CD4-positive, alpha-beta T cell treated with Interleukin-6 at 100 ng/mL for 8 hours (primary cell): ENCODE measurements at places on chromosomes 12 and 14.

DNA sequence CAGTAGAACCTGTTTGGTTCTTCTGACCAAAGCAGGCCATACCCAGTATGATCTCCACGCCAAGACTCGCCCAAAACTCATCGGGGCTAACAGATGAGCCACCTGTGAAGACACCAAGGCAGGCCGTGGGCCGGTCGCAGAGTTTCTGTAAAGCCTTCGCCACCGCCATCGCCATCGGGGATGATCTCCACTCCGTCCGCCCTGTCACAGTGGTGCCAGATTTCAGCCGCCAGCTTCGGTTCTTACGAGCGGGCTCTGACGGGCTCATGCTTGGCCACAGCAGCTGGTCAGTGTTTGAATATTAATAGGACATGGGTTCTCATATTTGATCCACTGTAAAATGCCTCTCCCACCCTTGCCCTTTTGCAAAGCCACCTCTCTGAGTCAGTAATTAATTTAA is 113.2 kb upstream of the TMEM132D start:
- no peak for DNase-seq

- no peak for DNase-seq
These were observed 150.1 kb downstream of the CAPZA3 start for GRCh38 chr12:18888047-18888446.

GRCh38 chr12:58414398-58414871 is 473.1 kb downstream of the ATP23 start:
- DNase-seq: no peak

DNA sequence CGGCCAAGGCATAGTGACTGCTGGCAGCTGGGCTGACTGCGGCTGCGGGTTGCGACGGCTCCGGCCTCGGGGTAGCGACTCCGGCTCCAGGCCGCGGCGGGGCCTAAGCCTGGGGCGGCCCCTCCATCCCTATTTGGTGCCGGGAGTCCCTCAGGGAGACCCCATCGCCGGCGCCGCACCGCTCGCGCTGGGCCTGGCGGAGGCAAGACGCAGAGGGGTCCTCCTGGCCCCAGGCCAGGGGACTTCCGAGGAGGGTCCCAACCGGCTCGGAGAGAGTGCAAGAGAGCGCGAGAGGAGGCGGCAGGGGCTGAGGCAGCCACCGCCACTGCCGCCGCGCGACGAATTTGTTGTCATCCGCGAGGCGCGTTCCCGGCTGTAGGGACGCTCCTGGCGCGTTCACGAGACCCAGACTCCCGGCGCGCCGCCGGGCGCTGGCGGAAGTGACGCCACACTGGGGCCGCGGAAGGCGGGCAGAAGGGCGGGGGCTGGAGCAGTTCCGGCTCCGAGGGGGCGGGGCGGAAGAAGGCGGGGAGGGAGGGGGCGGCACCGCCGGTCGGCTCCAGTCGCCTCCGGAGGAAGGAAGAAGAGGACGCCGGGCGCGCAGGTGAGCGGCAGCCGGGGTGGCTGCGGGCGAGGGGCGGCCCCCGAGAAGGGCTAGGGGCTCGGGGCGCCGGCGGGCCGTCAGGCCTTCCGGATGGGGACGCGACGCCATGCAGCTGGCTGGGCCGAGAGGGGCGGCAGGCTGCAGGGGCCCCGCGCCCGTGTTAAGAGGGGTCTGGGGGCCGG is at the start of the genes ATG2B and GSKIP:
Gene ATG2B (minus strand): TSS at position 377 of the 786 bp plus-strand sequence. CDS start 365 bp downstream, at position 12.
Gene GSKIP (plus strand): TSS at position 562 of the 786 bp plus-strand sequence. CDS start 18,722 bp downstream, outside the sequence.
- peak; percentile 96 for DNase-seq

- DNase-seq: no peak
These were observed 4.0 kb downstream of the GLT1D1 start for GRCh38 chr12:128857133-128857763.

DNA sequence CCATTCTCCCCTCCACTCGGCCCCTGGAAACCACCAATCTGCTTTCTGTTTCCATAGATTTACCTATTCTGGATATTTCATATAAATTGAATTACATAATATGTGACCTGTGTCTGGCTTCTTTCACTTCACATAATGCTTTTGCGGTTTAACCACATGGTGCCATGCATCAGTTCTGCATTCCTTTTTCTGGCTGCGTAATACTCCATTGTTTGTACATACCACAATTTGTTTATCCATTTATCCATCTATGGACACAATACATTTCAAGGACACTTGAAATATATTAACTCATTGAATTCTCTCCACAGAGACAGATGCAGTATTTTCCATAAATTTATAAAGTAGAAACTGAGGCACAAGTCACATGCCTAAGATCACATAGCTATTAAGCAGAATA is 110.3 kb upstream of the ETV6 start:
- DNase-seq: no peak

DNA sequence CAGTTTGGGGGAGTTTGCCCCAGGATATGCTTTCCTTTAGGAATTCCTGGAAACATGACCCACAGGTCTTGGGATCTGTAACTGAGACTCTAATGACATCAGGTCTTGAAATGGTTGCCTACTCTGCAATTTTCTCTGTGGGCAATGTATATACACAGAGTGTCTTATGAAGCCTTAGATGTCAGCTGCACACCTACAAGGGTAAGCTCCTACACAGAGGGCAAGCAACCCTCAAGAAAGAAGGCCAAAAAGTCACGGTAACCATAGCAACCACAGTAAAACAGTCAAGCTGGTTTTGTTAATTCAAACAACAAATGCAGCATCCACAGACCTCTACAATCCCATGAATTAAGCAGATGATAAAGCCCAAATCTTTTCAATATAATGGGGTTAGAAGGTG is 293.0 kb downstream of the SSPN start:
- DNase-seq: no peak

GRCh38 chr12:115216301-115216700 is 532.3 kb upstream of the TBX3 start:
- no peak for DNase-seq

DNA sequence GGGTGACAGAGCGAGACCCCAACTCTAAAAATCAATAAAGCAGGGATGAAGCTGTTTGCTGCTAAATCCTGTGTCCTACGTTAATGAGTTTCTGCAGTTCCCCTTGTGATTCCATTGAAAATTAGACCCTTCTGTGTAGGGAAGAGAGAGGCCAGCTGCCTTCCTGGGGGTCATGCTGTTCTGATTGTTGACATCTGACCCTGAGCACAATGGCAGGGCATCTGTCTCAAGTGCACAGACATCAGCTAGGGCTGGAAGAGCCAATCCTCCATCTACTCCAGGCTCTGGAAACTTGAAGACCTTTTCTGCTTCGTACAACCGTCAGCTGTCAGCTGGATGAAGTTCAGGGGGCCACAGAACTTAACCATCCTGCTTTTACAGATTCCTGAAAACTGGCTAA is 10.1 kb downstream of the FBXL14 start:
- no peak for DNase-seq

GRCh38 chr12:26789731-26790644 is 43.0 kb downstream of the ITPR2 start:
- DNase-seq: no peak

DNA sequence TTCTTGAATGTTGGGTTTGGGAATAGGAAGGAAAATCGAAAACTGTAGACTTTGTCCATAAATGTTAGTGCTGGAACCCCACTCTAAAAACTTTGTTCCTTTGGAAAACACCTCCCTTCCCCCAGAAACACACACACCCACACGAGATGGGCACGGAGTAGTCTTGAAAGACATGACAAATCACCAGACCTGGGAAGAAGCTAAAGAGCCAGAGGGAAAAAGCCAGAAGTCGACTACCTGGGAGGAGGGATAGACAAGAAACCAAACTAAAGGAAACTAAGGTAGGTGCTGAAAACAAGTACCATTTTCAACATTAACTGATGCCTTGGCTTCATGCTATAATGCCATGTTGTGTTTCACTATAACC is 925 bp upstream of the NANOG start:
- no peak for DNase-seq

GRCh38 chr14:51977075-51977474 is 12.3 kb upstream of the RTRAF start:
- DNase-seq: no peak

- no peak for DNase-seq
These were observed 187.6 kb downstream of the NAV3 start for GRCh38 chr12:78018171-78018910.

GRCh38 chr12:62912644-62913043 is 22.3 kb downstream of the PPM1H start:
- DNase-seq: no peak

DNA sequence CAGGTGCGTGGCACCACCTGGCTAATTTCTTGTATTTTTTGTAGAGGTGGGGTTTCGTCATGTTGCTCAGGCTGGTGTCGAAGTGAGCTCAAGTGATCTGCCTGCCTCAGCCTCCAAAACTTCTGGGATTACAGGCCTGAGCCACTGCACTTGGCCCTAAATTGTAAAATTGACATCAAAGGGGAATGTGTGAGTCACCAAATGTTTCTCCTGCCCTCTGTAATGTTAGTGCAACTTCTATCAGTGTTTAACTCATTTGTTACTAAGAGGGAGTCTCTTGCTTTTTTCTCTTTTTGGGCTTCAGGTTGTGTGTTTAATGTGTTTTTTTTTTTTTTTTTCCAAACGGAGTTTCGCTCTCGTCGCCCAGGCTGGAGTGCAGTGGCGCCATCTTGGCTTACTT is 2.3 kb downstream of the TULP3 start:
- no peak for DNase-seq

GRCh38 chr12:122336015-122336946 is 70.0 kb upstream of the VPS33A start:
- peak; percentile 17 for DNase-seq

DNA sequence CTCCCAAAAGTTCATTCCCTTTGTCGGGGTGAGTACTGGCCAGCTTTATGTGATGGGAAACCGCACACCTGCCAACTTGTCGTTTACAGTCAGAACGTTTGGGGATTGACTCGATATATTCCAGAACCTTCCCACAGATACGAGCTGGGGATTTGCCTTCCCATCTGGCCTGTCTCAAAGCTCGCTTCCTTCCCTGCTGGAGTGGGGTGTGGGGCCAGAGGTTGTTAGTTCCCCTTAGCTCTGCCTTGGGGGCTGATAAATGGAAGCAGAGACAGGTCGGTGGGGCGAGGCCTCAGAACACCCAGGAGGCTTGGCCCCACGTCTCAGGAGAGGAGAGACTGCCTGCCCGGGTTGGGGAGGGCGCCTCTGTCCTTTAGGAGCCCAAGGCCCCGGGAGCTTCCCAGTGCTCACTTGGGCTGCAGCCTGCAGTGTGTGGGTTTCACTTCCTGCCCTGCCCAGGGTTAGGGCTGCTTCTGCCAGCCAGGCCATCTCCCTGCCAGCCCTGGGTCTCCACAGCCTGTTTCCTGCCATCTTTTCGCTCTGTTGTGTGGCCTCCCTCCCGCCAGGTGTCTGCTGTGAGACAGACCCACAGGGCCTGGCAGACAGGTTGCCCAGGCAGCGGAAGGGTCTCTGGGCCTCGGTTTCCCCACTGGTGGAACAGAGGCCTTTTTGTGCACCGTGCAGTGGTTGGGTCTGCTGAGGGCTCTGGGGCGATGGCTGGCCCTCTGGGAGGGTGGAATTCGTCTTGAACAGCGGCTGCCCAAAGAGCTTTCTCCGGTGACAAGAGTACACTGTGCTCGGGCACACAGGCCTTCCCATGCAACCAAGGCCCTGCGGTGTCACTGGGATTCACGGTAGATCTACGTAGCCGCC is 8.1 kb upstream of the TEX22 start:
- DNase-seq: no peak

DNA sequence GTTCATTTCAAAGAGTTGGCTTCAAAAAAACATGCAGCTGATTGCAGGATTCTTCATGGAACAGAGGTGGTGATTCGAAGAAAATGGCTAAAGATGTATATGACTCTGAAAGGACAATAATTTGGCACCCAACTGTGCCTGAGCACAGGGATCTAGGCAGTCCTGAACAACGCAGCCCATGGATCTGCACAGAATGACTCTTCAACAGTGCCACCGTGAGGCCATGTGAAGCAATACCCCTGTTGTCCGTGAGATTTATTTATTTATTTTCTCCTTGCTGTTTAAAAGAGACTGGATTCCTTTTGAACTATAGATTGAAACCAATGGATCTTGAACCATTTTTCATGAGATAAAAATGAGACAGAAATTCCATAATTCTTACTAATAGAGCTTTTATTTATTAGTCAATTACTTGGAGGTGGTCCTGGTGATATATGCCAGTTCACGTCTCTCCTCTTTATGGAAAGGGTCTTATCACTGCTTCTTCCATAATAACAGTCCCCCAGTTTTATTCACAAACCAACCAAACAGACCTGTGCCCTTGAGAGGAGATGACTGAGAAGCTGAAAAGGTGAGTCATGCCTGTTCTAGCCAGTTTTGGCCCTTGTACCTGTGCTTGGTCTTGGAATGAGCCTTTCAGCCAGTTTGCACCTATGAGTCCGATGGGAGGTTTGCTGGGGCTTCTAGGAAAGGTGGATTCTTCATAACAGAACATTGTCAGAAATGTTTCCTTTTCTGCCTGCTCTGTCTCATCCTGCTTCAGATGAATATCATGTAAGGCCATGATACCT is 1598.3 kb downstream of the AACS start:
- no peak for DNase-seq

- DNase-seq: no peak
These were observed 11.2 kb upstream of the TMX1 start for GRCh38 chr14:51228890-51229289.

DNA sequence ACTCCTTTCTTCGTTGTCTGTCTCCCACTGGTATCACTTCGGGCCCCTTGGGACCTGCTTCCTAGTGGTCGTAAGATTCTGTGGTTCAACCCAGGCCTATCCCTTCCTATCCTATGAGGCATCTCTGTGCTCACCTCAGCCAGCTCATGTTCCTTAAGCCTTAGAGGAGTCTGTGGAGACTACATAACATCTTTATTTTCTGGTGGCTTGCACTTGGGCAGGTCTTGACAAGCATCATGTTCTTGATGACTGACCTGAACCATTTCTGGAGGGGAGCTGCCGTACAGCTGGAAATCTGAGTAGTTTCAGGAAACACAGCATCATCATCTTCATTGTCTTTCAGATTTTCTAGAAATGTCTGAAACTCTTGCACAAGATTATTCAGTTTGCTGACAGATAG is 69.3 kb downstream of the PPFIBP1 start:
- no peak for DNase-seq

GRCh38 chr12:40992158-40992557 is 196.0 kb upstream of the PDZRN4 start:
- DNase-seq: no peak

DNA sequence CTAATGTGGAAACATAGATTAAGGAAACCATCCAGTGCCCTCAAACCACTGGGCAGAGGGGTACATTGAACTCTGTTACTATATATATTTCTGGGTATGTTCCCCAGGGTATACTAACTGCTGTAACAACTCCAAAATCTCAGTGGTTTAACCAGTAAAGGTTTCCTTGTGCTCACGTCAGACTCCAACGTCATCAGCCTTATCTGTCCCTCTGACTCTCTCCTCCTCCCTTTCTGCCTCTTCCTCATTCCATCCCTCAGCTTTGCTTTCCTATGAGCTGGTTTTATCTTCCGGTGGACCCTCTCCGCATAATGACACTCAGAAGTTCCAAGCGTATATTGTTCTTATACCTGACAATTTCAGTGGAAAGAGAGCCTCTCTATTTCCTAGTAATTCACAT is 21.2 kb upstream of the SMCO2 start:
- no peak for DNase-seq

DNA sequence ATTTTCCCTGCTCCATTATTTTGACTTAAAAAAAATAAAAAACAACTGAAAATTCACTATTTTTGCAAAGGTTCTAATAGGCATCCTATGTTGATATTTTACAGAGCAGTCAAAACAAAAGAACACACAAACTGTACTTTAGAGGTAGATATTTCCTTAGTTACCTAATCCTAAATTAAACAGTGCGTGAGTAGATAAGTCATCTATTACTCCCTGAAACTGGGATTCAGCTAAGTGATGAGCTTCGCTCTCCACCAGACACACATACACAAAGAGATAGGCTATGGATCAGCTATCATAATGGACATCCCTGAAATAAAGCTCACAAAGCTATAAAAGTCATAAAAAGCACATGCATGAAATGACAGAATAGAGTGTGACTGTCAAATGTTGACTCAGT is 398.7 kb downstream of the SOX5 start:
- no peak for DNase-seq
